ENCODE measurements at places on chromosomes 3 and 15.

DNA sequence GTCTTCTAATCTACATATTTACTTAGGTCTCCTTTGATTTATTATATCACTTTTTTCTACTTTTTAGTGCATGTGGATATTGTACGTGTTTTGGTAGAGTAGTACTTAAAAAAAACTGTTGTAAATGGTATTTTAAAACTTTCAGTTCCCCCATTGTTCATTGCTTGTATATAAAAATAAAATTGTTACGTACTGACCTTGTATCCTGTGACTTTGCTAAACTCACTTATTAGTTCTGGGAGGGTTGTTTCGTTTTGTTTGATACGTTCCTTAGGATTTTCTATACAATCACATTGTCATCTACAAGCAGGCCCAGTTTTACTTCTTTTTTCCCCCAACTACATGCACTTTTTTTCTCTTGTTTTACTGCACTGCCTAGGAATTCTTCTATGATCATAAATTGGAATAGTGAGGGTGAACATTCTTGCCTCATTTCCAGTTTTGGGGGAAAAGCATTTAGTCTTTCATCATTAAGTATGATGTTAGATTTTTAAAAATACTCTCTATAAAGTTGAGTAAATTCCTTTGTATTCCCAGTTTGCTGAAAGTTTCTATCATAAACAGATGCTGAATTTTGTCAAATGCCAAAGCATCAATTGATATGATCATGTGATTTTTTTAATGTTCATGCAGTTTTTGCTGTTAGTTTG is 33.5 kb upstream of the ACKR4 start:
- DNase-seq = no peak

- no peak for DNase-seq
Measured at GRCh38 chr3:72633534-72633933, 214.7 kb downstream of the SHQ1 start.

DNA sequence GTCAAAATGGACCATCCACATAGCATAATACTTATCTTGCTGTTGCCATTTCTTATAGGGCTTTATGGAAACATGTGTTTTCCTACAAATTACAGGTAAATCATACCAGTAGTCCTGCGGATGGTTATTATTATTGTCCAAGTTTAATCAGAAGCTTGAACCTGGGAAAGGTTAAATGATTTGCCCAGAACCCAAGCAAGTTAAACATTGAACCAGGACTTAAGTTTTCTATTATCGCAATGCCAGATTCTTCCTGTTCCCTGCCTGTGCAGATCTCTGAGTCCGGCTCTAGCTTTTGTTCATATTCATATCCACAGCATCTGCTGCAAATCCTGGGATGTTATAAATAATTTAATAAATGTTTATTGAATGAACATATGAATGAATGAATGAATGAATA is 12.5 kb downstream of the LPP start:
- DNase-seq = no peak

- DNase-seq = no peak
Measured at GRCh38 chr3:37824954-37825328, 36.7 kb upstream of the CTDSPL start.

DNA sequence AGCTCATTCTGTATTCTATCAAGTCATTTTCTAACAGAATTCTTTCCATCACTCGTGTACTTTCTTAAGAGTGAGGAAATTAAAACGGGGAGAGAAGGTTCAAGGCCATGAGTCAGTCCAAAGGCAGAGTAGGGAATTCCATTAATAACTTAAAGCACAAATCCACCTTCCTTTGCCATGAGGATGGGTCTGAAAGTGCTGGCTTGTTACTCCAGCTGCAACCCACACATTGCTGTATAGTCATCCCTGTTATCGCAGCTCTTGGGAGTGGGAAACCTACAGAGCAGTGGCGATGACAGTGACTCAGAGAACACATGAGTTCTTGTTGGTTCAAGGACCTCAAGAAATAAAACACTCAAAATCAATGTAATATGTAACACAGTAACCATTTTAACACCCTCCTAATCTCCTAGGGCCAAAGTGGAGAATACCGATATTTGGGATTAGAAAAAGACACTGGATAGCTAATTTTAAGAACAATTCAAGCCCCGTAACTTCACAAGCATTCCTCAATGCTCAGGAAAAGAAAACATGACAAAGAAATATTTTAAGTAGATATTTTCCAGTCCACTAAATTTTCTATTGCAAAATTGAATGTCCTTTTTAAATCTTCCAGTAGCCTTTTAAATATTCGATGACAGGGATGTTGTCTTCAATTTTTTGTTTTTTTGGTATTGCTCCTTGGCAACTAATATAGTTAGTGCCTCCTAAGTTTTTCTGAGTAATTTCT is 179.9 kb upstream of the THBS1 start:
- no peak for DNase-seq
